ENCODE measurements at places on chromosomes 3 and 15.

- DNase-seq: no peak
Observed at GRCh38 chr15:52082197-52083036, 30.2 kb downstream of the BCL2L10 start.

GRCh38 chr3:107425033-107425432 lies 47.8 kb downstream of the CCDC54 start:
- no peak for DNase-seq

GRCh38 chr3:46442576-46443530 lies 21.9 kb downstream of the LTF start:
- no peak for DNase-seq

- peak; percentile 82 for DNase-seq
Observed at GRCh38 chr15:99442252-99442897, 123.4 kb upstream of the MEF2A start.

GRCh38 chr3:47752716-47753115 lies 29.0 kb downstream of the SMARCC1 start:
- DNase-seq: no peak

DNA sequence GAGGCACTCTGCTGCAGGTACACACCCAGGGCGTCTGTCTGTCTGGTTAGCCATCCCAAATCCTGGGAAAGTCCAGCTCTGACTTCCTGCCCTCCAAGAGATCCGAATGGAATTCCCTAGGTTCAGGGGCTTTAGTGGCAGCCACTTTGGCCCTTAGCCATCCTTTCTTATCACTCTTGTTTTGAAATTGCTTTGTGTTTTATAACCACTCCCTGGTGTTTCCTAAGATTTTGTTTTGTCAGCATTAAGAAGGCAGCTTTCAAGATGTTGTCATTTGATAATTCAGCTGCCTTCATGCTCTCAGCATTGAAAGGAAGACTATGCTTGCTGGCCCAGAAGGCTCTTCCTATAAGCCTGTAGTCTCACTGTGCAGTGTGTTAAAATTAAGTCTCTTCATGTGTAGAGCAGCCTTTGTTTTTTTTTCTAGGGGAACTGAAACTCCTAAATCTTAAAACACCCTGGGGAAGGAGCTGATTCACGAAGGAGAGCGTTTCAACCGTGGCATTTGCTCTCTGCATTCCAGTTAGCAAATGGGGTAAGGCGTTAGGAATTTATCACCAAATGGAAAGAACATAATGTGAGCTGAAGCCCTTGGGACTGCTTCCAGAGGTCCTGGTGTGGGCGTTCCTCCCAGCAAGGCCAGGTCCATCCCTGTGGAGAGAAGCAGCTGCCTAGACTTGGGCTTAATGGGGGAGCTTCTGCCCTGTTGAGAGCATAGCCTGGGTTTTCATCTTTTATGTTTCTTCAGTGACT lies 14.2 kb upstream of the CLEC3B start:
- DNase-seq: peak; percentile 47

DNA sequence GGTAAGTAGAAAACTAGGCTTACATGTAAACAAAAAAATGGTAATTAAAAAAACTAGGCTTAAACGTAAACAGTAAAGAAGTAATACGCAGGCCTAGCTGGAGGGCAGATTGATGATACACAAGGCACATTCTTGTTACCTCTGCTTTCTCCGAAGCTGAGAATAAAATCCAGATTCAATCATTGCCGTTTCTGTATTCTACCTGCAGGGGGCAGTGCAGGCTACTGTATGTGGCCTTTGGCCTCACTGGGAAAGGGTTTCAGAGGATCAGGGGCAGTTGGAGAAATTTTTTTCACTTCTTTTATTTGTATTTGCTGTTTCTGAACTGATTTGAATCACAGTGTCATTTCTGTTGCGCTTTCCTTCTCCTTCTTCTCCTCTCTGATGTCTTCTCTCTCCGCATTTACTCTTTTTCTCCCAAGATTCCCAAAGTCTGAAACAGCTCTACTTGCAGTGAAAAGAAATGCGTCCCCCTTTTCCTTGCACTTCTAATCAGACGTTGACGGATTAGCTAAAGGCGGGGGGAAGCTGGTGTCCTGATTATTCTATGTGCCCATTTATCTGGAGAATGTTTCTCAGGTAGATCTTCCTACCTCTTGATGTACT lies 67.1 kb upstream of the MCTP2 start:
- DNase-seq: no peak

DNA sequence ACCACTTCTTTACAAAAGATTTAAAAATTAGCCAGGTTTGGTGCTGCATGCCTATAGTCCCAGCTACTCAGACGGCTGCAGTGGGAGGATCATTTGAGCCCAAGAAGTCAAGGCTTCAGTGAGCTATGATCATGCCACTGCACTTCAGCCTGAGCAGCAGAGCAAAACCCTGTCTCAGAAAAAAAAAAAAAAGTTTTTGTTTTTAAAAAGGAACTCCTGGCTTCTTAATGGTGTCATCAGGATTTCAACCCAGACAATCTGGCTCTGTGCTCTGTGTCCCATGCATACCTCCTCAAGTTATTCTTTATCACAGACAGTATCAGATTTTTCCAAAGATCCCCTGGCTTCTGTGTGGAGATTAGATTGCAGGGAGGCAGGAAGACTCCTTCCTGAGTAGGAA lies 64.2 kb upstream of the IL12A start:
- DNase-seq: no peak

DNA sequence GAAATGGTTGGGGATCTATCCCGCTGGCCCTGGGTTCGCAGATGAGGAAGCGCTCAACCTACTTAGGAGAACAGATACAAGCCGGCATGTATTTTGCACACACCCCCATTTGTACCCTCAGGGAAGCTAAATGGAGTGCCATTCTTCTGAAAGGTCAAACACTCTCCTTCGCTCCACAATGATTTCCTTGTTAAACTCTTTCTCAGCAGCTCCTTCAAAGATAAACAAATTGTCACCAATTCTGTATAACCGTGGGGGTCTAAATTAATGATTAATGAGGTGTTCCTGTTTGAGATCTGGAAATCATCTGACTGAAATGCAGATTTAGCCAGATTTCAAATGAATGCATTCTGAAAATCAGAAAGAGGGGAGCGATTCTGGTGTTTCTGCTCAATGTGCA lies 124.0 kb downstream of the MEGF11 start:
- DNase-seq: no peak

DNA sequence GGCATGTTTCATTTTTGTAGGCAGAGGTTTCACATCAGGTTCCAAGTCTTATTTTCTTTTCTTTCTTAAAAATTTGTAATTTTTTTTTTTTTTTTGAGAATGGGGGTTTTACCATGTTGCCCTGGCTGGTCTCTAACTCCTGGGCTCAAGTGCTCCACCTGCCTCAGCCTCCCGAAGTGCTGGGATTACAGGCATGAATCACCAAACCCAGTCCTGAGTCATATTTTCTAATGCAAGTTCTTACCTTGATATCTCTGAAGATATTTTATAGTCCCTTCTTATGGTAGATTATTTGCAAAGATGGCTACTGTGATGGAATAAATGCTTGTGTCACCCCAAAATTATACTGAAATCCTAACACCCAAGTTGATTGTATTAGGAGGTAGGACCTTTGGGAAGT lies 63.8 kb downstream of the SLC9A9 start:
- no peak for DNase-seq

- DNase-seq: no peak
Observed at GRCh38 chr15:96064351-96064756, 266.1 kb upstream of the NR2F2 start.

DNA sequence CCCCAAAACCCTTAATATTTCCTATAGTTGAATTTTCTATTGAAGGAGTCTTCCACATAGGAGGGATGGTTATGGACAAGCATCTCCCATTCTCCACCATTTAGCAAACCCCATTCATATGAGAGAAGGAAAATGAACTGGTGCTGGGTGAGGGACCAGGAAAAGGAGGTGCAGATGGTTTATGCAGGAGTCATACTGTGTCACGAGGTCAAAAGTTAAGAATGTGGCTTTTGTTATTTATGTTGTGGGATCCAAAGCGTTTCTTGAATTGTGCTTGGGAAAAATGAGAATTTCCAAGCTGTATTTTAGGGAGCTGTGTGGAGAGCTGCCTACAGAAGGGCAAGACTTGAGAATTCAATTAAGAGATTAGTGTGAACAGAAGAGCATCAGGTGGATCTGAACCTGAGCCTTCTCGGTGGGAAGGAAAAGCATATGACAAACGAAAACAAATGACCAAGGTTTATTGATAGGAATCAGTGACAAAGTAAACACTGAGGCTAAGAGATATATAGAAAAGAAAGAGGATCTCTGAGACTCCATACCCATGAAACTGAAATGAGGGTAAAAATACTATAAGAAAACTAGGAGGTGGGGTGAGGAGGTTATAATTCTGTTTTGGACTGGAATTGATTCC lies 473.3 kb upstream of the NR2F2 start:
- DNase-seq: no peak

DNA sequence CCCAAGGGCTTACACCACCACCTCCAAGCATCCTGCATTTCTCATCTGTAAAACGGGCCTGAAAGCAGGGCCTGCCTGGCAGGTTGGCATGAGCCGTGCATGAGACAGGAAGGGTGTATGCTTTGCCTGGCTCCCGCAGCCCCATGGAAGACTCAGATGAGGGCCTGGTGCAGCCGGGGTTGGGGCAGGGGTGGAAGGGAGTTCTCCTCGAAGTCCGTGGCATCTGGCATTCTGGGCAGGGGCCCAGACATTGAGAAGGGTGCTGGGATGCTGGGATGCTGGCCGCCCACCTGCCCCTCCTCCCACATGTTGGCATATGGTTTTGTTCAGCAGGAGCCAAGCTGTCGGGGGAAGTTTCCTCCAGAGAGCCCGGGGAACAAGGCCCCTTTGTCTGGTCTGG lies 13.0 kb upstream of the FBLN2 start:
- DNase-seq: no peak

DNA sequence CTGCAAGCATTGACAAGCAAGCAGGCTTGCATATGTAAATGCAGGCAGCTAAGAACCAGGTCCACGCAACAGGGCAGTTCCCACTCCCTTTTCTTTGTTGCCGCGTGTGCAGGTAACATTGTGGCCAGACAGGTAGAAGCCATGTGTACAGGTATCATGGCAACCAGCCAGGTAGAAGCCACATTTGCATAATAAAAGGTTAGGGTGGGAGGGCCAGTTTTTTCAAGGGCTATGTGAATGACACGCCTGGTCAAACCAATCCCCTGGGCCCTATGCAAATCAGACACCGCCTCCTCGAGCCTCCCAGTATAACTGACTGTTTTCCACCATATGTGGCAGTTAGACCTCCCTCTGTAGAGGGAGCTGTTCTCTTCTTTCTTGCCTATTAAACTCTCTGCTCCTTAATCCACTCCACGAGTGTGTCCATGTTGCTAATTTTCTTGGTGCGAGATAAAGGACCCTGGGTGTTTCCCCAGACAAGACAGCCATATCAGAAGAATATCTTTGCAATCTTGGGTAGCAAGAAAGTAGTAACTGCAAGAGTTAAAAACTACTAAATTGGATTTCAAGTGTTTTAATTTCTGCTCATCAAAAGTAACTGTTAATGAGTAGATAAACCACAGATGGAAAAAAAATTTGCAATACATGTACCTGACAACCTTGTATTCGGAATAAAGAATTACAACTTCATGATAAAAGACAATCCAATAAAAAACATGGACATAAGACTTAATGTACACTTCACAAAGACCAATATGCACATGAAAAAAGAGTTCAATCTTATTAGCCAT lies 21.8 kb downstream of the PCOLCE2 start:
- no peak for DNase-seq

- DNase-seq: peak; percentile 78
Observed at GRCh38 chr3:59502806-59503205, 453.0 kb upstream of the CFAP20DC start.

DNA sequence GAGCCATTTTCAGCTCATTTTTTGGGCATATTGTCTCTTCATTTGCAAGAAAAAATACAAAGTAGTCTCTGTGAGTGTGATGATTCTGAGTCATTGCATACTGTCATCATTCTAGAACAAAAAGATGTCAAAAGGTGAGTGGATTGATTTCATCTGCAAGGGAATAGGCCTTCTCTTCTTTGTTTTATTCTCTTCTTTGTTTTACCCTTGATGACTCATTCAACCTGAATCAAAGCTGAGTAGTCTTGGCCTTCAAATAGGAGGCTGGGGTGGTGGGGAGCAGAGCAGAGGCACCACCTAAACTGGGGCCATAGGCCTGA lies 25.4 kb downstream of the CYP19A1 start:
- DNase-seq: no peak
